ENCODE measurements at places on chromosomes 3 and 15.

- no peak for DNase-seq
Observed at GRCh38 chr3:58111513-58112184, 99.1 kb downstream of the DNASE1L3 start.

- no peak for DNase-seq
Observed at GRCh38 chr3:66858656-66859381, 139.3 kb upstream of the KBTBD8 start.

GRCh38 chr3:18062657-18063025 is 320.2 kb upstream of the TBC1D5 start:
- DNase-seq, result no peak

GRCh38 chr3:161576311-161576710 is 79.7 kb downstream of the OTOL1 start:
- no peak for DNase-seq

DNA sequence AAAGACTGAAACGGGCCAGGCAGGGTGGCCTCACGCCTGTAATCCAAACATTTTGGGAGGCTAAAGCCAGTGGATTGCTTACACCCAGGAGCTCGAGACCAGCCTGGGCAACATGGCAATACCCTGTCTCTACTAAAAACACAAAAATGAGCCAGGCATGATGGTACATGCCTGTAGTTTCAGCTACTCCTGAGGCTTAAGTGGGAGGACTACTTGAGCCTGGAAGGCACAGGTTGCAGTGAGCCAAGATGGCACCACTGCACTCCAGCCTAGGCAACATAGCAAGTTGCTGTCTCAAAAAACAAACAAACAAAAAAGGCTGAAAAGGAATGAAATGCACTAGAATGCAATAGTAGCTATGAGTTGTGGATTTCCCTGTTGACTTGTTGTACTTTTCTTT is 94.7 kb downstream of the STAG1 start:
- DNase-seq, result no peak

DNA sequence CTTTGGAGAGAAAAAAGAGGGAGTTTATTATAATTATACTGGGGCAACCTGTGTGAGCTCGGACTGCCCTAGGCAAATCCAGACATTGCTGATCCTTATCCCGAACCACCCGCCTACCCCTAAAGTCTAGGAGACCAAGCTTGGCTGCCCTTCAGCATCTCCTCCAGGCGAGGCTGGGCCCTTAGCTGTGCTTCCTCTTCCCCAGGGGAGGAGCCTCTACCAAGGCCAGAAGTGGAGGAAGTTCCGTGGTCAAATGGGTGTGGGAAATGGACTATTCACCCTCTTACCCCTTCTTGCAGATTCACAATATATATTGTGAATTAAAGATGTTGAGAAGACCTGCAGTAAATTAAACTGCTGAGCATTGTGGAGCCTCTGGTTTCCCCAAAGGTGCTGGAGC is 158.3 kb upstream of the HES1 start:
- no peak for DNase-seq

- DNase-seq, result no peak
Observed at GRCh38 chr3:138817695-138818094, 17.0 kb downstream of the PIK3CB start.

DNA sequence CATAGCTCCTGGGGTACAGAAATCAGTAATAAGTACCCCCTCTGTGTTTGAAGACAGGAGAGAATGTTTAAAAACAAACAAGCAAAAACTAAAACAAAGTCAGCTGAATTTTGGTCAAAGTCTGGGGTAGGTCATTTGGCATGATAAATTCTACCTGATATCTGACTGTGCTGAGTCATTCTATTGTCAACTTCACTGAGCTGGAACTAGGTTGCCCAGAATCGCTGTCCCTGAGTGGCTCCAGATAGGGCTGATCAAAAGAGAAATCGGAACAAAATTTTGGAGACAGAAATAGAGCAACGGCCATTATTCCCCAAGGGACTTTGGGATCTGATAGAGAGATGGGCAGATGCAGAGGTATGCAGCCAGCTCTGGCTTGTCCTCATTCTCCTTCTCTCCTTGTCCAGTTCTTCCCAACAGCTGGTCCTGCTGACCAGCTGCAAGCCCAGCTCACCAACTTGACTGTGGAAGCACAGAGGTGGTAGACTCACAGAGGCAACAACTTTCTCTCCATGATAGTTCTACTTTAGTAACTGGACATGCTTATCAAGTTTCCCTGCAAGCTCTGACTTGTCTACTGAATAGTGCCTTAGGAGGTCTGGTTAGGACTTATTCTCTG is 57.3 kb upstream of the MYRIP start:
- no peak for DNase-seq

- no peak for DNase-seq
Observed at GRCh38 chr3:146491303-146491702, 21.9 kb upstream of the PLSCR2 start.

- DNase-seq, result no peak
Observed at GRCh38 chr15:39128746-39129145, 452.1 kb upstream of the THBS1 start.

GRCh38 chr3:177055605-177056571 is 141.4 kb downstream of the TBL1XR1 start:
- no peak for DNase-seq

GRCh38 chr15:48422401-48422800 is 91.2 kb downstream of the DUT start:
- no peak for DNase-seq

GRCh38 chr3:53812434-53812833 is 33.8 kb downstream of the CHDH start:
- DNase-seq, result no peak

- no peak for DNase-seq
Observed at GRCh38 chr3:65595222-65596028, 443.3 kb downstream of the MAGI1 start.

DNA sequence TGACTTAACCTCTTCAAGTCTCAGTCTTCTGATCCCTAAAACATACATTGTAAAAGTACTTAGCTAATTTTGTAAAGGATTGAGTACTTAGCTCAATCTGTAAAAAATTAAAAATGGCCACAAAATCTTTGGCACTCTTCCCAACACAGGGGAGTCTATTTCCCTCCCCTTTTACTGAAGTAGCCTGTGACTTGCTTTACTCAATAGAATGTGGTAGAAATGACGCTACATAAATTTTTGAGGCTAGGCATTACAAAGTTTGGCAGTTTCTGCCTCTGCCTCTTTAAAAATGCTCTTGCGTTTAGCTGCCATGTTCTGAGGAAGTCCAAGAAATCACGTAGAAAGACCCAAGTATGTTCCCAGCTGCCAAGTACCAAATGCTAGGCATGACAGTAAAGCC is 80.2 kb downstream of the CBLB start:
- no peak for DNase-seq

DNA sequence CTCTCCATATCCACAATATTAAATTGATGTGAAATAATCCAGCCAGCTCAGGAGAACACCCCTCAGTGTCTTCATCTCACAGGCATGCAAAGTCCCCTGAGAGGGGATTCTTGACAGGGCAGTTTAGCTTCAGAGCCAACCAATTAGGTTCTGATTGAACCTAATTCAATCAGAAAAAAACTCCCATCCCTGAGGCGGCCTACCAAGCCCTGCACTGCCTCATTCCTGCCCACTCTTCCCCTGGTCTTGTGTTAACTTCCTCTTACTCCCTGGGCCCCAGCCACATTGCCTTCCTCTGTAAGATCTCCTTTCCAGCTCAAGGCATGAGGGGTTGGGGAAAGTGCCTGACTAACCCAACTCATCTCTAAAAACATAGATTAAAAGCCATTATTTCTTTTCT is 46.1 kb downstream of the FRMD4B start:
- DNase-seq, result no peak

DNA sequence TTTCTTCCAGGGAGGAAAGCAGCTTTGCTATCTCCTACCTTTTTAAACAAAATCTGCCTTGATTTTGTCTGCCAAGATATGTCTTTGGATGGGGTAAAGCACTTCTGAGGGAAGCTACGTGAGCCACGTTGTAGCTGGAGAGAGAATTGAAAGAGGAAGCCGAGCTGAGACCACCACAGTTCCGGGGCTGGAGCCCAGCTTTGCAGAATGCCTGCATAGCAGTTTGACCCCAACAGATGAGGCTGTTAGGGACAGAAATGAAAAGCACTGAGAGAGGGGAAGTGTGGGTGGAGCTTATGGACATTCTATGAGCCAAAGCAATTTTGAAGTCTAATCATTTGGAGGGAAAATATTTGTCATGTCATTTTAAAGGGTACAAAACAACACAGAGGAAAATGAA is 45.4 kb downstream of the LIPC start:
- DNase-seq, result no peak

DNA sequence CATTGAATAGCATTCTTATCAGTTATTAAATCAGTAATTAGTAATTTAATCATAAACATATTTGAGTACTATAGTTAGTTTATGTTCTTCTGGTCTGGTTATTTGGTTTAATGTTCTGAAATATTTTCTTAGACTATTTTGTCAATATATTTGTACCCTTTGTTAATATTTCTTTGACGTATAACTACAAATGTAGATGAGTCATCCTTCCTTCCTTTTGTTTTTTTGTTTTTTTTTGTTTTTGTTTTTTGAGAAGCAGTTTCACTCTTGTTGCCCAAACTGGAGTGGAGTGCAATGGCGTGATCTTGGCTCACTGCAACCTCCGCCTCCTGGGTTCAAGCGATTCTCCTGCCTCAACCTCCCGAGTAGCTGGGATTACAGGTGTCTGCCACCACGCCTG is 17.4 kb upstream of the EIF3J start:
- DNase-seq, result no peak

GRCh38 chr15:49741712-49742111 is 120.9 kb downstream of the DTWD1 start:
- DNase-seq, result no peak

DNA sequence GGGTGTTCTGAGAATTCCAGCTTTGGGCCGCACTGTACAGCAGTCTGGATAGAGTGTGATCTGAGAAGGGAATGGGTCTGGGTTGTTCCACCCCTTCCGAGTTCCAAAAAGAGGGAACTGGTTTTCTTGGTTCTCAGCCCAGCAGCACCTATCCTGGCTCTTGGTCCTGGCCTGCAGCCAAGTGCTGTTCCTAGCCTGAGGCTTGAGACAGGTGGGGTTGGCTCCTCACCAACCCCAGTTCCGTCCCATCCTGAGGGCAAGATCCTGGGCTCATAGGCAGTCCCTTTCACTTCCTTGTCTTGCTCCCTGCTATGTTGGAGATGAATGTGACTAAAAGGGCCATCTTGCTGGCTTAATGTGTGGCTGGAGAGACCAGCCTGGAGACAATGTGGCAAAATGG is 15.2 kb downstream of the IVD start:
- no peak for DNase-seq

DNA sequence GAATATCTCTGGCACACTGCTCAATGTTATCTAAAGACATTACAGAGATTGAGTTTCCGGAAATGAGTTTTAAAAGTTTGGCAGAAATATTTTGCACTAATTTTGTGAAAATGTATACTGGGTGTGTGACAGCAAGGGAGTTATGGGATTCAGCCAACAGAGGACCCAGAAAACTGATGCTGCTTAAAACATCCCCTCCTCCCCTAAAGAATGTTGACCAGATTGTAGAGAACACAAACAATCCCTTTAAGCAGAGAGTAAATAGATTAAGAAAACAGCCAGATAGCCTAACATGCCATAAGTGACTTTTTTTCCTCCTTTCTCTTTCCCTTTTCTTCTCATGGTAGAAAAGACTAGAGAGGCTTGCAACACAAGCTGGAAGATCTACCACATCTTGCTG is 928.0 kb upstream of the ALCAM start:
- DNase-seq, result no peak

DNA sequence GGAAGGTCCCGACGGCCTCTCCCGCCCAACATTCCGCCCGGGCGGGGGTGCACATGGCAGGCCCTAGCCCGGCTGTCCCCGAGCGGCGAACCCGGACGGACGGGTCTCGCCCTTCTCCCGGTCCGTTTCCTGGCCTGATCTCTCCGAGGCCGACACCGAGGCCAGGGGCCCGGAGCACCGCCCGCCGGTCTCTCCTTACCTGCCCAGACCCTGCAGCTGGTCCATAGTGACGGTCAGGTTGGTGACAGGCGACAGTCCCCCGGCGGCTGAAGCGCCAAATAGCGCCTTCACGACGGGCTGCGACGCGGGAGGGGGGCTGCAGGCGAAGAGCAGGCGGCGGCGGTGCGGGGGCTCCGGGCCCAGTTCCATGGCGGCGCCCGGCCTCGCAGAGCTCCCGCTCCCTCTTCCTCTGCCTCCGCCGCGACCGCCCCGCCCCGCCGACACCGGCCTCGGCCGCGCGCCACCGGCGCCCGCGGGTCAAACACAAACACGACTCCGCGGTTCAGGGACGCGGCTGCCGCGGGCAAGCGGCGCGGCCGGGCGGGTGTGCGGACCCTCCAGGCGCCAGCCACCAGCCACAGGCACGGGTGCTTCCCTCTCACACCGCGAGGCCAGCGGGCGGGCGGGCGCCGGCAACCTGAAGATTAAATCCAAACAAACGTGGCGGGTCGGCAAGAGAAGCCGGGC is 495 bp downstream of the CDC25A start:
- no peak for DNase-seq

All from stimulated activated CD4-positive, alpha-beta T cell treated with anti-CD3 and anti-CD28 coated beads, Interleukin-1b, Interleukin-23, amount 100 ng/mL, for 1 hour (primary cell).